ENCODE measurements at places on chromosomes 5 and 9.
A peak's percentile ranks its signal among the peaks of the same experiment; 100 is the strongest.

DNA sequence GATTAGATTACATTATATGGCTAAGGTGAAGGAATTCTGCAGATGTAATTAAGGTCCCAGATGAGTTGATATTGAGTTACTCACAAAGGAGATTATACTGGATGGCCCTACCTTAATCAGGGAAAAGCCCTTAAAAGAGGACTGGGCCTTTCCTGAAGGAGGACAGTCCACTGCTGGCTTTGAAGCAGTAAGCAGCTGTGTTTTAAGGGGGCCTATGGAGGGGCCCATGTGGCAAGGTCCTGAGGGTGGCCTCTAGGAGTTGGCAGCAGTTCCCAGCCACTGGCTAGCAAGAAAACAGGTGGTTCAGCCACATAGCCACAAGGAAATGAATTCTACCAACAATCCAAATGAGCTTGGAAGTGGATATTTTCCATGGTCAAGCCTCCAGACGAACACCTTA, 36.4 kb upstream of the GDNF start:
- no peak for DNase-seq

- DNase-seq, result peak; percentile 18
Measured at GRCh38 chr5:33631786-33632185, 191.0 kb downstream of the TARS1 start.

DNA sequence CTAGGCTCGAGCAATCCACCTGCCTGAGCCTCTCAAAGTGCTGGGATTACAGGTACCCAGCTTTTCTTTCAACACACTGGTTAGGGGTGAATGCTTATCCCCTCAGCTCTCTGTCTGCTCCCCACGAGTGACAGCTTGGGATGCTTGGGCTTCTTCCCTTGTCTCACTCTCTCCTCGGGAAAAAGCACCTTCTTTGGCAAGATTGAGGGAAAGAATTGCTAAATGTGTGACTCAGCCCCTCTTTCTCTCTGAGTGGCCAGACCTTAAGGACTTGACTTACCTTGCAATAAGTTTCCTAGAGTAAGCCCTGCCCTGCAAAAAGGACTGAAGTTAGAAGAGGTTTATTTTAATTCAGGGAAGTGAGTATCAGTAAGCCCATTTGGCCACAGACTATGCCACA, 68.1 kb upstream of the ERBIN start:
- no peak for DNase-seq

- DNase-seq, result no peak
Measured at GRCh38 chr9:133780404-133780945, 42.3 kb upstream of the SARDH start.

GRCh38 chr5:44389090-44389822, at the start of gene FGF10:
Gene FGF10, minus strand, starts transcription at chr5:44389420. Its CDS starts 738 bp downstream, at chr5:44388682.
- DNase-seq, result peak; percentile 62

DNA sequence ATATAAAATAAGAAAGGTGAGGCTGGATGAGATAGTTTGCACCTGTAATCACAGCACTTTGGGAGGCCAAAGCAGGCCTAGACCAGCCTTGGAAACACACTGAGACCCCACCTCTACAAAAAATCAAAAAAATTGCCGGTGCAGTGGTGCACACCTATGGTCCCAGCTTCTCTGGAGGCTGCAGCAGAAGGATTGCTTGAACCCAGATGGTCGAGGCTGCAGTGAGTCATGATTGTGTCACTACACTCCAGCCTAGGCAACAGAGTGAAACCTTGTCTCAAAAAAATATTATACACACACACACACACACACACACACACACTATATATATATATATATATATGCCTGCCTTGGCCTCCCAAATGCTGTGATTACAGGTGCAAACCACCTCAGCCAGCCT, 1.3 kb downstream of the SLC35D2 start:
- no peak for DNase-seq

DNA sequence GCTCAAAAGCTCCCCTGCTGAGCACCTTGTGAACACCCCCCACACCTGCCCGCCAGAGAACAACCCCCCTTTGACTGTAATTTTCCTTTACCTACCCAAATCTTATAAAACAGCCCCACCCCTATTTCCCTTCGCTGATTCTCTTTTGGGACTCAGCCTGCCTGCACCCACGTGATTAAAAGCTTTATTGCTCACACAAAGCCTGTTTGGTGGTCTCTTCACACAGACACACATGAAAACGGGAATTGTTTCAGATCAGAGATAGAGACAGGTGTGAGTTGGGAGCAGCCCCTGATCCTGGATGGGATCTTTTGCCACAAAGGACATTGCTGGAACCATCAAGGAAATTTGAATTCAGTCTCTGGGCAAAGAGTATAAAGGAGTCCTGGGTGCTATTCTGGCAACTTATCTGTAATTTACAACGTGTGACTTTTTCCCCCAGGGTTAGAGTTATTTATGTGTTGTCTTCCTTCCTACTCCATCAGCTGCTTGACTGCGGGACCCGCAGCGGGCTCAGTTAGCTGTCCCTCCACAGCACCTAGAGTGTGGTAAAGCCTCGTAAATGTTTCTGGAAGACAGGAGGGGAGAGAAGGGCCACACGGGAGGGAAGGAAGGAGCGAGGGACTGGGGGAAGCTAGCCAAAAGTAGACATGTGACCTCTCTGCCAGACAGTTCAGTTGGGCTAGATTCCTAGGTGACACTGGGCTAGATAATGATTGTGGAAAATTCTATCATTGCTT, 437.0 kb downstream of the ZNF608 start:
- DNase-seq, result no peak

GRCh38 chr5:104184264-104184663, 621.7 kb upstream of the NUDT12 start:
- no peak for DNase-seq

- DNase-seq, result no peak
Measured at GRCh38 chr9:105441616-105442160, 6.1 kb upstream of the FSD1L start.

GRCh38 chr9:20760246-20760891, 76.3 kb downstream of the FOCAD start:
- DNase-seq, result no peak

DNA sequence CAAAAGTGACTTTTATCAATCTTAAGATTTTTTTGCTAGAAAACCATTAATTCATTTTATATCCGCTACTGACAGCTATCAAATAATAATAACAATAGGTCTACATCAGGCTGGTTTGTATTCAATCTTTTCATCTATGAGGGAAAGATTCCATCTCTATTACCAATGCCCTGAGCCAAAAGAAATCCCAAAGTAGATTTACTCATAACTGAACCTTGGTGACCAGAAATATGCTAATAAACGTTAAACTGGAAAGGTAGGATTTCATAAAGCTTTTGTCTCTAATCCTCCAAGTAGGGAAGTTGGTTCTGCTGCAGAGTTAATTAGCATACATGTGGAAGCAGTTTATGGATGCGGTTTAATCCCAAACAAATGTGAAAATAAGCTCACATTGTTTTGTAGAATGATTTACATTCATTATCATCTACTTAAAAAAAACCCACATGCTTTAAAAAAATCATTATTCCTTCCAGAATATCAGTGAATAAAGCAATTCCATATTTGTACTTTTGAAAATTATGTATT, 715.5 kb downstream of the CETN3 start:
- DNase-seq, result no peak

GRCh38 chr9:86315078-86315477, 32.7 kb upstream of the ISCA1 start:
- DNase-seq, result no peak

- DNase-seq, result no peak
Measured at GRCh38 chr5:30385754-30386153, 807.7 kb upstream of the CDH6 start.

GRCh38 chr9:90044263-90044662, 439.5 kb downstream of the GADD45G start:
- DNase-seq, result no peak

- DNase-seq, result peak; percentile 78
Measured at GRCh38 chr9:107784235-107784958, 294.8 kb upstream of the KLF4 start.
